ENCODE measurements at places on chromosomes 12 and 14.

DNA sequence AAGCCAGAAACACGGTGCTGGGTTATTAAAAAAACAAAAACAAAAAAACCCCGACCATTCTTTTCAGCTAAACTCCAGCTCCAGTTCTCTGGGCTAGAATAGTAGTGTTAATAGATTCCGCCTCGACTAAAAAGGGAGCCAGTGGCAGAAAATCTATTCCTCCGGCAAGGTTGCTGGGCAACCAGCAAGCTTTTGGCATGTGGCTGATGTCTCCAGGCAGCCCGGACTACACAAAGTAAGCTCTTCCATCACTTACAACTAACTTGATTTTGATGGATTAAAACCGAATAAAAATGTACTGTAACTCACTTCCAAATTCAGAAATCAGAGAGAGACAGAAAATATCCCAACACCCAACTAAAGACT lies 126.4 kb upstream of the FOXN3 start:
- DNase-seq = no peak

DNA sequence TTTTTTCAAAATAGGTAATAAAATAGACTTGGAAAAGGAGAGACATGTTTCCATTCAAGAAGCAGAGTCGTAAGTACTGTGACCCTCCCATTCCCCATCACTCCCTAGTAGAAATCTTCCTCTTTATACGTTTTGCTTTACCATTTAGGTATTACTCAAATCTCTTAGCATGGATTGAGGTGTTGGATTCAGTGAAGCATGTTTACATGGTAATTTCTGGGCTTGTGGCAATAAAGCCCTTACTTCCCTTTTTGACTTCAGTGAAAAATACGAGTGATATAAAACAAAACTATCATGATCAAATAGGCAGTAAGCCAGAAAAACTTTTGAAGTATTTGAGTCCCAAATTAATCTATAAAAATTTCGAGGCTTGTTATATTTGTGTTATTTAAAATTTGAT lies 27.4 kb downstream of the RAB21 start:
- no peak for DNase-seq

DNA sequence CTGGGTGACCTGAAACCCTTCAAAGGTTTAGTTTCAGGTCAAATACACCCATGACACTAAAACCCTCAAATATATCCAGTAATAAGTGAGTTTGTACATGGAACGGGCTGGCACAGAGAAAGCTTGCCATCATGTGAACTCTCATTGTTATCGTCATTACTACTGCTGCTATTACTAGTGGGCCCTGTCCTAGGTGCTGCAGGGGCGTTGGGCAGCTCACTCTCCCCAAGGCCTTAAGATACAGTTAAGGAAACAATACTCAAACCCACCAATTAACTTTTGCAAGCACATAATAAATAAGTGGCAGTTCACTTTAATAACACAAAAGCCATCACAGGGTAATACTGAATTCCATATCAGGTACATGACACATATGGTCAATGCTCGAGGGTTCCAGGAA lies 71.3 kb downstream of the SPTB start:
- no peak for DNase-seq

DNA sequence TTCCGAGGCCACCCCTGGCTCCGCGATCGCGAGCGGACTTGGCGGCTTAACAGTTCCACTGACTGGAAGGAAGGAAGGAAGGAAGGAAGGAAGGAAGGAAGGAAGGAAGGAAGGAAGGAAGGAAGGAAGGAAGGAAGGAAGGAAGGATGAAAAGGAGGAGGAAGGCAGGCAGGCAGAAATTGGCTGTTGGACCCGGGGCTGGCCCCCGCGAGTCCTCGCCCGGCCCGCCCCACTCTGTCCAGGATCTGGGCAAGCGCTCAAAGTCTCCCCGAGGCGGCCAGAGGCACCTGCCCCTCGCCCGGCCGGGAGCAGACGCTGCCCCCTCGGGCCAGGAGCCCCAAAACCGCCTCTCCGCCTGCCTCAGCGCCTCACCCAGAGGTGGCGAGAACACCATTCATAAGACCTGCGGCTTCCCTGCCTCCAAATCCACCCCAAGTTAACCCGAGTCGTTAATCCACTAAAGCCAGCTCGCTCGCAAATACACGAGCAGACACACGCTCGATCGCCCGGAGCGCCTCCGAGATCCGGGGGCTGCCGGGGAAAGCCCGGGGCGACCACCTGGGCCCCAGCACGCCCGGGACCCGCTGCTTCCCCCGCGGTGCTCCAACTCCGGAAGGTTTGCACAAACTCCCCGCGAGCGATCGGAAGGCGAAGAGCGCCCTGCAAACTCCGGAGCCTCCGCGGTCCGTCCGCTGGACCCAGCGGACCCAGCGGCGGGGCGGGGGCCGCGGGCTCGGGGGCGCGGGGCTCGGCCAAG lies 844 bp downstream of the DPF3 start:
- DNase-seq = peak; percentile 52

DNA sequence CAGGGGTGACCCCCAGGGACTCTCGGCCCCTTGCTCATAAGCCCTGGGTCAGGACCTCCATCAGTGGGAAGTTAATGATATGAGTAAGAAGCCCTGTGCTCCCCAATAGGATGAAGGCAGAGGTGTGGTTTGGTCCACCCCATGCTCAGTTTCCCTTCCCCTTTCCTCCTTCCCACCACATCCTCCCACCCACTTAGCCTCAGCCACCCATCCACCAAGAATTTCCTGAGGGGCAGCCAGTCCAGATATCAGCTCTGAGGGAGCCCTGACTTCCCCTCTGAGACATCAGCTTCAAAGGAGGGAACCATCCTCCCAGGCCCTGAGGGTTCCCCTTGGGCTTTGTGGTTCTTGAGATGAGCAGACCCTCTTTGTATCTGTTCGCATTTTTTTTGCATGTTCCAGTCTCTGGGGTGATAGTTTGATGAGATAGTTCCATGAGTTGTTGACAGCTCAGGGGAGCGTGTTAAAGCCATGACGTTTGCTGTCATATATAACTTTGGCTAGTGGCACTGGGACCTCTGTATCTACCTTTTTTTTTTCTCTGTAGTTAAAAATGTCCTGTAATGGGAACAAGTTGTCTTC lies 71.2 kb downstream of the LGMN start:
- DNase-seq = no peak

- DNase-seq = no peak
These were observed 56.5 kb downstream of the WASHC3 start for GRCh38 chr12:102005256-102005655.

DNA sequence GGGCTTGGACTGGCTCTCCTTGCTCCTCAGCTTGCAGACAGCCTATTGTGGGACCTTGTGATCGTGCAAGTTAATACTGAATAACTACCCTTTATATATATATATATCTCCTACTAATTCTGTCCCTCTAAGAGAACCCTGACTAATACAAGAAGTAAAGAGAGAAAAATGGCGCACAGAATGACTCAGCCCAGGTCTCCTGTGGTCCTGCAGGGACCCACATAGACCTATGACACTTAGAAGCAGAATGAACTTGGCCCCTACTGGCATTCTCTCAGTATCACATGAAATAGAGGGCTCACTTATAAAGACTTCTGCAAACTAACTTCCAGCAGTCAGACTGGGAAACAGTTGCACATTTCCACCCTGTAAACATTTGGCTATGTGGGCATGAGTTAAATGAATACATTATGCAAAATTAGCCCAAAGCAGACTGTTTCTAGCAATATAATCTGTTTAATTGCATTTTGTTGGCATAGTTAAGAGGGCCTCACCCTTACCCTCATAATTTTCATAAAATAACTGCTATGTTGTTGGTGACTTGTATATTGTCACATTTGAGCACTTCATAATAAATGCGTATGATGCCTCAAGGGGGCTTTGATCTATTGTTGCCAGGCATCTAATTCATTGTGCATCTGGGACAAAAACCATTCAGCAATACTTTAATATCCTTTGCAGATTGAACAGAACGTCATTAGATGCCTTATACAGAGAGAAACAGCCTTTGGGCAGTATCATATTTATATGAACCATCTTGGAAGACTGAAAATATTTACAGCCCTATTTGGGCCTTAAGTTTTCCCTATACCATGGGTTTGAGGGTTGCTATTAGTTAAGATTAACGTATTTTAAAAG lies 349.7 kb upstream of the DIO2 start:
- DNase-seq = no peak

GRCh38 chr12:27937768-27938167 lies 34.8 kb downstream of the PTHLH start:
- DNase-seq = no peak

DNA sequence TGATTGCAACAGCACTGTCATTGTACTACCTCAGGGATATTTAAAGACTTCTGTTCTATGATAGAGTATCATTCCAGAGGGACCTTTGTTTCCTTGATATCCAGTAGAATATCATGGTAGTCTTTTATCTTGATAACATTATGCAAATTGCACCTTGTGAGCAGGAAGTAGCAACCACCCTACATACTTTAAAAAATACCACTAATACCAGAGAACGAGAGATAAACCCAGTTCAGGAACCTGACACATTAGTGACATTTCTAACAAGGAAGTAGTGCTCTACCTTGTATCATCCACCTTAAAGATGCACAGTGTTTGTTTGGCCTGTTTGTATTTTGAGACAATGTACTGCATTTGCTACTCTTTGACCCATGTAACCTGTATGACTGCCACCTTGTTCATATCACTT lies 8.8 kb upstream of the MAP4K5 start:
- no peak for DNase-seq

DNA sequence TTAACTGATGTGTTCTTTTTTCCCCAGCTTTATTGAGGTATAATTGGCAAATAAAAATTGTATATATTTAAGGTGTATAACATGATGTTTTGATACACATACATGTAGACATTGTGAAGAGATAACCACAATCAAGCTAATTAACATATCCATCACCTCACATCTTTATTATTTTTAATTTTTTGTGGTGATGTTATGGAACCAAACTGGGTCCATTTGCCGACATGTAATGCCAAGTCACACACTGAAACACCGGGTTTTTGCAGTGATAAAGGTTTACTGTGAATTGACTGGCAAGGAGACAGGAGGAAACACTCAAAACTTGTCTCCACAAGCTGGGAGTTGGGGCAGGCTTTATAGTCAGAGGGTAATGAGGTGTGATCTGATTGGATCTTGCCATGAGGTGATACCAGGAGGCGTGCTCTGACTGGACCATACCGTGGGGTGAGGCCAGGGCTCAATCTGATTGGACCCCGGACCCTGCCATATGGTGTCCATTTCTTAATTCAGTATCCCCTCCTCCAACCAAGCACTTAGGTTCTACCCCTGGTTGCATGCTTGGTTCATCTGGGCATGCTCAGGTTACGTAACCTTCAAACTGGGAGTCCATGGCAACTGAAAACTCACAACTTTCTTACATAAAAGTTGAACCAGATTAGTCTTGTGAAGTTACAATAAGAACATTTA lies 11.8 kb upstream of the WSCD2 start:
- DNase-seq = no peak

- DNase-seq = no peak
These were observed 215.5 kb downstream of the C12orf50 start for GRCh38 chr12:87813476-87814234.

- peak; percentile 26 for DNase-seq
These were observed 272.5 kb downstream of the ALG10 start for GRCh38 chr12:34294671-34295365.

- DNase-seq = no peak
These were observed 72.4 kb downstream of the RNF34 start for GRCh38 chr12:121472150-121472905.
